Kidney epithelial cell (primary cell): ENCODE measurements at places on chromosomes 7 and 10. TPM values are rescaled to one million over a fixed set of nuclear protein-coding genes. Genes with fewer than 3 reads are reported as not detected.

DNA sequence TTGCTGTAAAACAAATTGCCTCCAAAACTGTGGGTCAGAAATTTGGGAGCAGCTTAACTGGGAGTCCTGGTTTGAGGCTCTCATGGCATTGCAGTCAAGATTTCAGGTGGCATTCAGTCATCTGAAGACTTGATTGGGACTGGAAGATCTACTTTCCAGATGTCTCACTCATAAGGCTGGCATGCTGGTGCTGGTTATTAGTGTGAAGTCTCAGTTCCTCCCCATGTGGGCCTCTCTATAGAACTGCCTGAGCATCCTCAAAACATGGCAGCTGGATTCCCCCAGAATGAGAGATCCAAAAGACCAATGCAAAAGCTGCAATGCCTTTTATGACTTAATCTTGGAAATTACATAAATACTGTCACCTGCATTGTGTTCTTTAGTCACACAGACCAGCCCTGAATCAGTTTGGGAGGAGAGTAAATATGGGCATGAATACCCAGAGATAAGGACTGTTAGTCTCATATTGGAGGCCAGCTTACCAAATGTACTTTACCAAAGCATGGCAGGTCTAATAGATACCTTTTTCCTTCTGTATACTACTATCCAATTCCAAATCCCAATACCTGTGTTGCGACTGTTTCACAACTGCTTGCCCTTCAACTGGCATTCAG lies 6.5 kb upstream of the HERPUD2 start:
- DNase-seq, result no peak

- DNase-seq, result no peak
These were observed 3.7 kb downstream of the SUFU start for GRCh38 chr10:102507521-102507920.

The PRKAR2B gene
- total RNA-seq, result 3.7 and 4.1 TPM in 2 replicates

The TYW1B gene
- total RNA-seq, result 8.4 and 8.7 TPM in 2 replicates

The CCL24 gene
- total RNA-seq, result not detected in 2 replicates
